ENCODE measurements at places on chromosomes 2 and 18.
A peak's percentile ranks its signal among the peaks of the same experiment; 100 is the strongest.

DNA sequence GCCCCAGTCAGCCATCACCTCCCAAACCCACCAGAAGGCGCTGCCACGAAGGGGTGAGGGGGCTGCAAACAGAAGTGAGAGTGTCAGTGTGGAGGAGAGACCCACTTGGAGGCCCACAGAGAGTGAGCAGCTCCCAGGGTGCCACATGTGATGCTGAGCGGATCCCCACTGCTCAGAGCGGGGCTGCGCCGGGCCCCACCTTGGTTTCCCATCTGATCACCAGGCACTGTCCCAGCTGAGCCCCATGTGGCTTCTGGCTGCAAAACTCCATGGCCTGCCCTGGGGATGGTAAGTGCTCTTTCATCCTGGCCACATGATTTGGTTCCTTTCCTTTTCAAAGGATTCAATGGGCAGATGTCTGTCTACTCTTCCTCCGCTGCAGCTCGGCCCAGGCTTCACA is 23.8 kb downstream of the SNORC start:
- DNase-seq: no peak

DNA sequence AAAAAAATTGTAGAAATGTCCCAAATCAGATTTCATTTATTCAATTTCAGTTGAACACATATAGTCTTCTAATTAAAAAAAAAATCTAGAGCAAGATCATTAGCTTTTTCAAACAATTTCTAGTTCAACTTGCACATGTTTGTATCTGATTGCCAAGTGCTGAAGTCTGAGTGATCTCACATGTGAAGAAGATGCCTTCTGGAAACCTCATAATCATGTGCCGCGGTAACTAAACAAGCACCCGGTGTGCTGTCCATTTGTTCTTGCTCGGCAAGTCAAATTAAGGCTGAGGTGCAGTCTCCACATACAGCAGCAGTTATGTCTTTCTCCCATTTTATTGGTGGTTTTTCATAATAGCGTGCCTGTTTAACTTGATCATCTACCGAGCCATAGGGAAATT is 18.7 kb downstream of the CABLES1 start:
- DNase-seq: no peak

DNA sequence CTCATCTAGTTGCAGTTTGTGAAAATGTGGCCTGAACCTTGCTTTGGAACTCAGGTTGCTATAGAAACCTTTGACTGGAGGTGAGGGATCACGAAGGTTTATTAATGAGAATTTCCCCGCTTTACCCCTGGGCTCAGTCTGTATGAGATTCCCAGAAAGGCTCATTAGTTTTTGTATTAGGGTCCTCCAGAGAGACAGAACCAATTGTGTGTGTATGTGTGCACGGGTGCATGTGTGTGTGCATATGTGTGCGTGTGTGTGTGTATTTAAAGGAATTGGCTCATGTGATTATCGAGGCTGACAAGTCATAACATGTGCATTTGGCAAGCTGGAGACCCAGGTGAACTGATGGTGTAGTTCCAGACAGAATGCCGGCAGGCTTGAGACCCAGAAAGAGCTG is 113.8 kb upstream of the DLX2 start:
- DNase-seq: no peak

DNA sequence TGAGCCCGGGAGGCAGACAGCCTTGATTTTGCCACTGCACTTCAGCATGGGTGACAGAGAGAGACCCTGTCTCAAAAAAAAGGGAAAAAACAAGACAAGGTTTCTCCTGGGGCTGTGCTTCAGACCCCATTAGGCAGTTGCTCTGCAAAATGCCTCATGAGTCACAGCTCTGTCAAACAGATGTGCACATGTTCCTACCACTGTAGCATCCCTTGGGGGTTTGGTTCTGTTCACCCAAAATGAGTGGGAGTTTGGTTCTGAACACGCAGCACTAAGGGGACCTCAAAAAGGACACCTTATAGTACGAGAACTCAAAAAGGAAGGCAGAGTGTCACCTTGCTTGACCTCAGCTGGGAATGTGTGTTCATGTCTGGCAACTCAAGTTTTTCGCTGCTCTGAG is 134.9 kb downstream of the RPIA start:
- DNase-seq: no peak

DNA sequence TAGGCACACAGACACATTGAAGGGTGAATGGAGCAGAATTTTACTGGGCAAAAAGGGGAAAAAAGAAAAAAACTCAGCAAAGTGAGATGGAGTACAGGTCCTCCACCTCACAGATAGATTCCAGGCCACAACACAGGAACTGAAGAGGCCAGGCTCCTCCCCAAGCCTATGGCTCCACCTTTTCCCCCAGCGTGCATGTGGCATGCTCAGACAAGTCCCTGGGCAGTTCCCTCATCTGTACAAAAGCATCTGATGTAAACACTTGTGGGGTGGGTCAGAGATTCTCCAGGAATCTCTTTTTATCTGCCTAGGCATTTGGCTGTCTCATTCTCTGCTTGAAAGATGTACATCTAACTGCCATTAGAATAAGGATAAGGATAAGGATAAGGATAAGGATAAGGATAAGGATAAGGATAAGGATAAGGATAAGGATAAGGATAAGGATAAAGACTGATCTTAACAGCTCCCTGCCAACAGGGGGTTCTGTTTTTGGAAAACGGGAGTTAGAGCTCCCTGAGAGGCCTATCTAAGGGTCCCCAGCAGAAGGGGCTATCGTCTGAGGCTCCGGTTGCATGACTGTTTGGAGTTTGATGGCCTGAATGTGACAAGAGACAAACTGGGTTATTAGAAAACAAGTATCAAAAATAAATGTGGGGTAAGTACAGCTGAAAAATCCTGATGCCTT is 17.2 kb upstream of the ASXL3 start:
- no peak for DNase-seq

- DNase-seq: no peak
Measured at GRCh38 chr18:75090336-75090735, 118.6 kb downstream of the PTGR3 start.

DNA sequence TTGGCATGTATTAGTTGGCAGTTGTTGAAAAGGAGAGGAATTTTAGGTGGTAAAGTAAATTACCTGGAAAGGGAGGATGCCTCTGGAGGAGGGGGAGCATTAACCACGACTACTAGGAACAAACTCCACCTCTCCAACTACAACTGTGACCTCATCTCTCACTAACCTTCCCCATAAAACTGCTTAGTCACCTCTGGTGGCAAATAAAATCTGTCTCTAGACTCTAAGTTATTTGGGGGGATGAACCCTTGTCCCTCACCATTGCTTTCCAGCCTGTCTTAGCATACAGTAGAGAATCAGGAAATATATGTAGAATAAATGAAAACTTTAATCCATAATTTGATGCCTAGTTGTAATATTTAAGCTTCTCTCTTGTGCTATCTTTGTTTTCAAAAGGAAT is 27.6 kb upstream of the MYO1B start:
- DNase-seq: peak; percentile 61

- DNase-seq: no peak
Measured at GRCh38 chr2:49913025-49913424, 758.7 kb upstream of the FSHR start.

DNA sequence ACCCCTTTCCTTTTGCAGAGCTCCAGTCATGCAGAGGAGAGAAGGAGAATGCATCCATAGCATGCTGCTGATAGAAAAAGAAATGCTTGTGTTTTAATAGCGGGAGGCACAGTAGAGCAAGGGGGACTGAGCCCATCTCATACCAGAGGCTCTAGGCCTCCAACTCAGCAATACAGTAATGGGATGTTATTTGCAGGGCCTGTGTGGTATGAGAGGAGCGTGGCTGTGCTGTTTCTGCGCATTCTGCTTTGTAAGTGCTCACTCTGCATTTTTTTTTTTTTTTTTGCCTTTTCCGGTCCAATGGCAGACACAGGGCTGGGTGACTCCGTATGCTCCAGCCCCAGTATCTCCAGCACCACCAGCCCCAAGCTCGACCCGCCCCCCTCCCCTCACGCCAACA is 200.0 kb downstream of the GBX2 start:
- DNase-seq: no peak

DNA sequence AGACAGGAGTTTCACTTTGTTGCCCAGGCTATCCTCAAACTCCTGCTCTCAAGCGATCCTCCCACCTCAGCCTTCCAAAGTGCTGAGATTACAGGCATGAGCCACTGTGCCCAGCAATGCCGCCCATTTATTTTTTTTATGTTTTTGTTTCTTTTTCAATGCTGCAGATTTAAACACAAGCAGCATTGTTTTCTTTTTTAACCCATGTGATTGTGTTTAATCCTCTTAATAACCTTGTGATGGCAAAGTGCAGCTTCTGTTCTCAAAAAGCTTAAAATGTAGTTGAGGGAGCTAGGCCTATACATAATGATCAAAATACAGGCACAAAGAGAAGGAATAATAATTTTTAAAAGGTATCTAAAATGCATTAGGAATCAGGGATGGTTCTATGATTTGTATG is 11.5 kb downstream of the MSGN1 start:
- DNase-seq: no peak
